ENCODE measurements at places on chromosomes 2 and 18. TPM values are rescaled to one million over a fixed set of nuclear protein-coding genes. Genes with fewer than 3 reads are reported as not detected.
A peak's percentile ranks its signal among the peaks of the same experiment; 100 is the strongest.

GRCh38 chr18:55657572-55658331 is 69.8 kb upstream of the TCF4 start:
- DNase-seq: no peak
- H3K4me3 ChIP-seq: no peak overlapping the region
- H3K27me3 ChIP-seq: no peaks in the 10 kb centered on the region
- H3K27ac ChIP-seq: no peak overlapping the region
- no peaks in the 10 kb centered on the region for H3K4me1 ChIP-seq

DNA sequence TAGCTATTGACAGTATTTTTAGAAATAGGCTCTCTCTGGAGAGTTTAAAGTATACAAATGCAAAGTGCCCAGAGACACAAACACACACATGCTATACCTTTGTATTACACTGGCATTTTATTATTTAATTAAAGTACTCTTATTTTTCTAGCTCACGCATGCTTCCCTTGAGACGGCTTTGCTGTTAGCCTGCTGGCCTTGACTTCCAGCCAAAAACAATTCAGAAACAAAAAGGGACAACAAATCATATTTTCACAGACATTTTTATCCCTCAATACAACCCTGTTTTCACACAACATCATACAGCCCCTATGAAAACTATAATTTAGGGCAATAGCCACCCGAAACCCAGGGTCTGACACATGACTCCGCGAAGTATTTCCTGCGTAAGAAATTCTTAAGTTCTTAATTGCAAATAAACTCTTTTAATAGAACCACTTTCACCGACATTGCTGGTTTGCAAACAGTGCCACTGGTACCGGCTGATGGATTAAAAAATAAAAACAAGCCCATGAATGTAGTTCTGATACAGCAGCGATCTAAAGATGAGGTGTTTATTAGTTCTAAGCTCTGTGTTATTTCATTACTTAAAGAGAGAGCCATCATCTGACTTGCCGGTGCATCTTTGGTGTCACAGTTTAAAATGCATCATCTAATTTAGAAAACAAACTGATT is 185.1 kb downstream of the TCF4 start:
- H3K27ac ChIP-seq: peak overlapping the region; percentile 49
- DNase-seq: no peak
- peak overlapping the region; percentile 36 for H3K4me3 ChIP-seq
- H3K4me1 ChIP-seq: no peaks in the 10 kb centered on the region
- no peaks in the 10 kb centered on the region for H3K36me3 ChIP-seq

- H3K27me3 ChIP-seq: no peaks in the 10 kb centered on the region
- DNase-seq: no peak
- no peaks in the 10 kb centered on the region for H3K36me3 ChIP-seq
- no peak overlapping the region for H3K27ac ChIP-seq
- no peak overlapping the region for H3K4me3 ChIP-seq
- no peaks in the 10 kb centered on the region for H3K4me1 ChIP-seq
Measured at GRCh38 chr2:45330637-45331409, 280.2 kb downstream of the SRBD1 start.

DNA sequence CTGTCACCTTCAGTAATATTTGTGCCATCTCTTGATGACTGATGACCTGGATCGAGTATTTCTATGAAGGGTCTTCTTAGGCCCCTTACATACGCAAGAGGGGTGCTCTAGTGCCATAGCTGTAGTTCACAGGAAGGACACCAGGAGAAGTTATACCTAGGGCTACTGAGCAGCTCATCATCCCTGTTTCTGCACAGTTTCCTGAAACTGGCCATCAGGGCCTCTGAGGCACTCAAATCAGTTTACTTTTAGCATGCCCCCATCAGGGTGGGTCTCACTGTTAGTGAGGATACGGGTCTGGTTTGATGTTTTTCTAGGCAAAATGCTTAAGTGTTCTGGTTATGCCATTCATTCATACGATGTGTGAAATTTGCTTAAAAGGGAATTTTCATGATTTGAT is 20.0 kb upstream of the FBLN7 start:
- no peak overlapping the region for H3K4me3 ChIP-seq
- no peak overlapping the region for H3K27ac ChIP-seq
- no peaks in the 10 kb centered on the region for H3K4me1 ChIP-seq
- no peak for DNase-seq

DNA sequence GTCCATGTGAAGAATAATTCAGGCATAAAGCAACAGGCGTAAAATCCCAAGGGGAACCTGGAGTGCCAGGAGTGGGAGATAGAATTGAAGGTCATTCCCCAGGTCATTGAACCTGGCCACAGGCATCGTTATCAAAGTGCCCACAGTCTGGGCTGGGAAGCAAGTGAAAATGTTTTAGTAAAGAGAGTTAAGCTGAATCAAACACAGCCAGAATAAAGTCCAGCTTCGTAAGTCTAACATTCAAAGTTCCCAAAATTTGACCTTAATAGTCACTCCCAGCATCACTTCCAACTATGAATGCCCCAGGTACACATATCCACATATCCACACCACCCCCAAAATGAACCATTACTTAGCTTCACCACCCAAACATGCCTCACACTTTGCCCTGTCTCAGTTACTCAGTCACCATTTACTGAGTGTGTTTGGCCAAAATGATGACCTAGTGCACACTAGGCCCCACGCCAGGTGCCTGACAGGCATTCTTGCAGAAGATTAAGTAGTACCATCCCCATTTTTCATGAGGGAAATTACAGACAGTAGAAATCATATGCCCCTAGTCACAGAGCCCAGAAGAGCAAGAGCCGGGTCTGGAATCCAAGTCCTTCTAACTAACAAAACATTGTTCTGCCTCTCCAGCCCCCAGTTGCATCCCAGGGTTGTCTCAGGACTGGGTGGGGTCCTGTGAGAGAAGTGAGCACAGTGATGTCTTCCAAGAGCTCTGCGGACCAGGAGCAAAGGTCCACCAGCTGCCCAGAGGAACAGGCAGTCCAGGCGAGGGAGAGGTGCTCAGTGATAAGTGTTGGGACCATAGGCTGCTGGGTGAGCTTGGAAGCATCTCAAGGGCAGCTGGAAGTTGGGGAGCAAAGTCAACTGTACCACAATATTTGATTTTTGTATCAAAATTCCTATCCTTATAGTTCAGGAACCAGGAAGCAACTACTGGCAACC is 65.2 kb upstream of the MYCN start:
- no peaks in the 10 kb centered on the region for H3K27me3 ChIP-seq
- H3K4me1 ChIP-seq: no peaks in the 10 kb centered on the region
- no peak overlapping the region for H3K27ac ChIP-seq
- H3K36me3 ChIP-seq: no peaks in the 10 kb centered on the region

- H3K4me3 ChIP-seq: no peak overlapping the region
- H3K4me1 ChIP-seq: no peaks in the 10 kb centered on the region
- no peak for DNase-seq
- H3K36me3 ChIP-seq: no peaks in the 10 kb centered on the region
Measured at GRCh38 chr2:9097892-9098291, 94.4 kb upstream of the MBOAT2 start.

GRCh38 chr2:219782737-219783348 is 155.4 kb downstream of the SLC4A3 start:
- H3K27me3 ChIP-seq: no peaks in the 10 kb centered on the region
- no peaks in the 10 kb centered on the region for H3K36me3 ChIP-seq
- H3K4me3 ChIP-seq: no peak overlapping the region
- H3K27ac ChIP-seq: peak overlapping the region; percentile 43
- no peak for DNase-seq

DNA sequence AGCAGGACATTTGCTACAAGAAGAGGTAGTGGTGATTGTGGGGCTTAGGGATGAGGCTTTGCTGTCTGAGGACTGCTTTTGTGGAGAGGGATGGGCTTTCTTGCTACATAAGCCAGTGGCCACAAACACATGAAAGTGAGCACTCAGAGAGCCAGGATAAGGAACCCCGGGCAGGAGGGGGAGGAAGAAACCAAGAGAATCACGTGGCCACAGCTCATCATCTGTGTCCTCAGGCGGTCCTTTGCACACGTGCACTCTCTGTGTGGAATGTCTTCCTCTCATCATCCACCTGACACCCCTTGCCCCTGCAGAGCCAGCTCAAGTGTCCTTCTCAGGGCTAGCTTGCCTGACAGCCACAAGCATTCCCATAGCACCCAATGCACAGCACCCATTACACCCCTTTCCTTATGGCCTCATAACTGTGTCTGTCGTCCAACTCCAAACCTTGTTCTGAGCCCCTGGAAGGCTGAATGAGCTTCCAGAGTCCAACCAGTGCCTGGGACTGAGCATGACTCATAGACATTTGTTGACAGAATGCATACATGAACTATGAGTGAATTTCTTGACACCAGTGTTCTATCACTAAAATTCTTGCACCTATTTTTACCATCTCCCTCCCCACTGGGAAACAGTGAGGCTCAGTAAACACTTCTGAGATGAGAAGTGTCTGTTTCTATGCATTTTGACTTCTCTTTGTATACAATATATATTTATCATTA is 398.3 kb downstream of the ALK start:
- no peaks in the 10 kb centered on the region for H3K4me1 ChIP-seq
- H3K4me3 ChIP-seq: no peak overlapping the region
- H3K36me3 ChIP-seq: no peaks in the 10 kb centered on the region
- H3K27me3 ChIP-seq: no peaks in the 10 kb centered on the region
- DNase-seq: no peak
- no peak overlapping the region for H3K27ac ChIP-seq

- H3K36me3 ChIP-seq: no peaks in the 10 kb centered on the region
- no peaks in the 10 kb centered on the region for H3K4me1 ChIP-seq
- no peak for DNase-seq
- H3K27ac ChIP-seq: no peak overlapping the region
- H3K27me3 ChIP-seq: no peaks in the 10 kb centered on the region
- H3K4me3 ChIP-seq: no peak overlapping the region
Measured at GRCh38 chr2:24466871-24467870, 23.9 kb upstream of the NCOA1 start.

GRCh38 chr18:74951165-74951760 is 257.7 kb downstream of the PTGR3 start:
- peak; percentile 35 for DNase-seq
- H3K27ac ChIP-seq: no peak overlapping the region
- no peaks in the 10 kb centered on the region for H3K27me3 ChIP-seq
- no peaks in the 10 kb centered on the region for H3K36me3 ChIP-seq
- no peak overlapping the region for H3K4me3 ChIP-seq
- no peaks in the 10 kb centered on the region for H3K4me1 ChIP-seq

ASPRV1 gene
- 1.6 TPM for total RNA-seq

NOSTRIN gene
- 35.9 TPM for total RNA-seq

All from breast epithelium (tissue), 4 donors.